ENCODE measurements at places on chromosomes 3 and 15.

DNA sequence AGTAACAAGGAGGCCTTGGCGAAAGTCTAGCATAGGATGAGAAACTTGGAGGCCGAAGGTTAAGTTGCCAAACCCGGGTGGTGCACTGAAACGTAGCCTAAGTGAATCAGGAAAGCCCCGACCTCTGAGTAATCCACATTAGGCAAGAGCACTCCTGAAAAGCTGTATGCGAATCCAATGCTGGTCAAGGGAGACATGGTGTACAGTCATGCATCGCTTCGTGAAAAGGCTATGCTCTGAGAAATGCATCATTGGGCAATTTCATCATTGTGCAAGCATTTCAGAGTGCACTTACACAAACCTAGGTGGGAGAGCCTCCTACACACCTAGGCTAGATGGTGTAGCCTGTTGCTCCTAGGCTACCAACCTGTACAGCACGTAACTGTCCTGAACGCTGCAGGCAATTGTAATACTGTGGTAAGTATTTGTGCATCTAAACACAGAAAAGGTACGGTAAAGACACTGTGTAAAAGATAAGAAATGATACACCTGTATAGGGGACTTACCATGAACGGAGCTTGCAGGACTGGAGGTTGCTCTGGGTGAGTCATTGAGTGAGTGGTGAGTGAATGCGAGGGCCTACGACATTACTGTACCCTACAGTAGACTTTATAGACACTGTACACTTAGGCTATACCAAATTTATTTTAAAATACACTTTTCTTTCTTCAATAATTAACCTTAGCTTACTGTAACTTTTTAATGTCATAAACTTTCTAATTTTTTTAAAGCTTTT is 222.5 kb downstream of the SHQ1 start:
- no peak for DNase-seq

GRCh38 chr15:70535955-70536338 is 227.4 kb downstream of the UACA start:
- no peak for DNase-seq

GRCh38 chr3:194725346-194725745 is 39.7 kb downstream of the FAM43A start:
- no peak for DNase-seq

DNA sequence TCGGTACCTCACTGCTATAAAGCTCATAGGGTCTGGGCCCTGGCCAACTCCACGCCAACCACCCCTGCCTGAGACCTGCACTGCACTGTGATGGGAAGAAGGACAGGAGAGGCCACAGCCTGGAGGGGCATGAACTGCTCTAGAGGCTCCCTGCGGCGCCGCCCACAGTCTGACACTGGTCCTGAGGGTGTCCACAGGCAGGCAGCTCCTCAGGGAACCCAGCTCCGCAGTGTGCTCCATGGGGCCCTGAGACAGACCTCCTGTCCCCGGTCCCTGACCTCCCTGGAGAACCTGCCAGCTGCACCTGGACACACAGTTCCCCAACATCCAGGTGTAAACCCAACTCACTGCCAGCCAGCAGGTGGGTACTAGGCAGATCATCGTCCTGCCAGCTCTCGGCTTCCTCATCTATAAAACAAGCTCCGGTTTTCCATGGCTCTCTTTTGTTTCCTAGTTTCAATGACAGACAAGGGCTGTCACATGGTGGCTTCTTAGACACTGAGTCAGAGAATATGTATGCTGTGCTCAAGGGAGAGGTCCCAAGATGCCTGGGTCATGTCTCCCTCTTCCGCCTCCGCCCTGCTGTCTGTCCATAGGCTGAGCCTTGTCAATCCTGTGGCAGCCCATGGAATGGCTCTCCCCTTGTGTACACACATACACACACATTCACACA is 5.1 kb upstream of the HAPLN3 start:
- DNase-seq = no peak

DNA sequence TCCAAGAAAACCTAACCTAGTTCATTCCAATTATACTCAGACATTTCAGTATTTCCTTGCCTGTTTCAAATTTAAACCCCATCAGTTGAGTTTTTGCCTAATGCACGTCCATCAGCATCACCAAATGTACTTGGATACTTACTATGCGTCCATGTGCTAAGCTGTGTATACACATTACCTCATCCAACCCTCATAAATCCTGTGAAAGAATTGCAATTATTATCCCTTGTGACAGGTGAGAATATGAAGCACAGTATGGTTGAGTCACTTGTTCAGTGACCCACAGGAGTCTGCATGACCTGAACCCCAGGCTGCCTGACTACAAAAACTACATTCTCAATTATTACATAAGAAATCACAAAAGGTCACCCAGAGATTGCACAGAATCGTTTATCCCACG is 2.5 kb downstream of the OR5K2 start:
- no peak for DNase-seq

DNA sequence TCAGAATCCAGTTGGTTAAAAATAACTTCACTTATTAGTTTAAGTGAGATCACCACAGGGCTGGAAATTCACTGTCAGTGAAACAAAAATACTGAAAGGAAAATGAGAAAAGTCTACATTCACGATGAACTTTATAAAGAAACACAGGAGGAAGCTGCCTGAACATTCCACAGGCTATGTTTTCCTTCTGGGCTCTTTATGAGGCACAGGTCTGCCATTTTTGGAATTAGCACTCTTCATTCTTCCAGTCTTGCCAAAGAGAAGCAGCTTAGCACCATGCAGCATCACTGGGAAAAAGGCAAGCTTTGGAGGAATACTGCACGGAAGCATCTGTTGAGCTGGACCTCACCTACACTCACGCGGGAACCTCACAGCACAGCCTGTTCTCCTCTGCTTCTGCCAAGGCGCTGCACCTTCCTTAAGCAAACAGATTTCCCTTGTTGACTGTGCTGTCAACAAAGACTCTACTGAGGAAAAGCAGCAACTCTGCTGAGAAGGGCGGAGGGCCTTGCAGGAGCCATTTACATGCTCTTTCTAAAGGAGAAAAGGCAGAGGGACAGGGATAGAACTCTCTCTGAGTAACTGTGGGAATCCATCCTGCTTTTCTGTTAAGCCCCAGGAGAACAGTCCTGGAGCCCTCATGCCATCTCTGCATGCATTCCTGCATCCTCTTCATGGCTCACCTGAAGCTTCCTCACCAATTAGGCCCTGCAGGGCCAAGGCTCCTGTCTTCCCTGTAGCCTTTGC is 15.7 kb downstream of the SUSD5 start:
- DNase-seq = no peak

DNA sequence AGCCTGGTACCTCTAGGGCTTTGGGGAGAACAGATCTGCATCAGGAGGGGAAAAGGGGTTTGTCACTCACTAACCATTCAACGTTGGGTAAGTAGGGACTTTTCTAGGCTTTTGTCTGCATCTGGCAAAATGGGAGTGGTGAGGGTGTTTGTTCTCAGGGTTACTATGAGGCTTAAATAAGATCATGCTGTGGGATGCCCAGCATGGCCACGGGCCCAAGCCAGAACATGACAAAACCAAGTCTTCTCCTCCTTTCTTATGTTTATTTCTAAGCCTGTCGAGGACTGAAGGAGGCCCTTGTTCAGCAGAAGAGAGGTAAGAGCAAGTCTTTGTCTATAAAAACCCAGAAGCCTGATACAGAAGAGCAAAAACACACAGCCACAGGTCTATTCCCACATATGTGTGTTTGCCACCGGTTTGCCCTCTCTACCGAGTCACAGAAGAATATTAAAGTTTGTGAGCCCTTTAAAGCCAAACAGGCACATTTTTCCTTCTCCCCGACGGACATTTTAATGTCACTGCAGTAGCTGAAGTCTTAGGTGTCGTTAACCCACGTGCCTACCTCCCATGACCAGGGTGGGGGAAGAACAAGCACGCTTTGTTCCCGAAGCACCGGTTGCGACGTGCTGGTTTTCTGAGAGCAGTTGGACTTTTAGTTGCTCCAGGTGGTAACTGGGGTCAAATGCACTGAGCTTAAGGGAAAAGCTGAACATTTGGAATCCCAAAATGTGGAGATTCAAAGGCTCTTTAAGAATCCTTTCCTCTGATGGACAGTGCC is 72.1 kb downstream of the NOX5 start:
- no peak for DNase-seq

DNA sequence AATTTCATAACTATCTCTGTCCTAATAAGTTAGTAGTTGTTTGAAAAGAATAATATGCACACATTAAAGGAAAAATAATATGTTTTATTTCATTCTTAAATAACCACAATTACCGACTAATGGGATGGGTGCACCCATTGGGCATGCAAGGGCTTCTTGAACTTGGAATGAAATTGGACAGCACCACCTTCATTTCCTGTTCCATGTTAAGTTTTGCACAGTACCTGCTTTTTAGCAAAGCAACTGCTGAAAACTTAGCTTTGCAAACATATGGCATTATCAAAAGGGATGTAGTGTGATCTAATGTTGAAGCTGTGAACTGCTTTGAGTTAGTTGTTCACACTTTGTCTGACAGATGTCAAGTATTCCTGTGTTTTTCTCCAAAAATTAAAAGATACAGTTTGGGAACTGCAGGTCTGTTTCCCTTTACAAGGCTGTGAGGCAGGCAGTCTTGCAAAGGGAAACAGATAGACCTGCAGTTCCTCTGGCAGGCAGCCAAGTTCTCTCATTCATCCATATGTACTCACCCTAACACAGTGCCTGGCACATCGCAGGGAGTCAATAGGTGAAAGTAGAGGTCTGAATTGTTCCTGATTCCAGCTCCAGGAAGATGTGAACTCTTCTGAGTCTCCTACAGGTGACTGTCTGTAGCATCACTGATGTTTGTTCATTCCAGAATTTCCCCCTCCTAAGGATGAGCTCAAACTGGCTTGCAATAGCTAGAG is 64.3 kb upstream of the GOLGA8B start:
- DNase-seq = no peak

DNA sequence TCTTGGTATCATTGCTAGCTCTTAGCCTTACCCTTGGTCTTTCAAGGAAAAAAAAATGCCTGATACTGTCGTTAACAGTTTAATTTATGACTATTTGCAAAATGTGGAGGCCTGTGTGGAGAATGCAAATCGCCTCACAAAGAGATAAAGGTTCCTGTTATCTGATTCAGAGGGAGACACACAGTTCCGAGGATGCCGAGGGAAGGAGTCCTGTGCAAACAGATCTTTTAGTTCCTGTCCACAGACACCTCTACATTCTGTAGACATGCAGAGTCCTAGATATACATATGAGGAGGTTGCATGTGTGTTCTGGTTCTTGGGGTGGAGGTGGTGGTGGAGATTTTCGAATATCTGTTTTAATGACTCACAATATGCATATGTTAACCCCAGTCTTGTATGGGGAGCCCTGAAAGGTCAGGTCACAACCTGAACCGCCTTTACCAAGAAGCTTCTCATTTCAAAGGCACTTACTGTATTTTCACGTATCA is 5.7 kb downstream of the NR2F2 start:
- no peak for DNase-seq

DNA sequence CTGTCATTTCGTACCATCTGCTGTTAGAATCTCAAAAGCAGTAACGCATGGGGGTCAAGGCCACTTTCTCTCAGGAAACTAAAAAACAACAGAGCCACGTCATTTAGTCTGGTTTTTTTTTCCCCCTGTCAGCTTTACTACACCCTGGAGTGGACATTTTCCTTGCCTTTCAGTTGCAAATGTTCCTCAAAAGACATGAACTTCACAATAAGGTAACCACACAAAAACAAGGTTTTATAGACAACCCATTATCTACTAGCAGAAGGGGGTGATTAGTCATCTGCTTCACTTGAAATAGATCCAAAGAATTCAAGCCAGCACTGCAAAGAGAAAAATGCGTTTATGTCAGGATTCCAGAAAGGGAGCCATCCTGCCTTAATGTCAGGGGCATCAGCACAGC is 171.8 kb upstream of the CDIN1 start:
- DNase-seq = no peak

- DNase-seq = no peak
Observed at GRCh38 chr3:192373032-192373431, 354.3 kb downstream of the FGF12 start.

GRCh38 chr3:127068871-127069270 is 86.0 kb downstream of the PLXNA1 start:
- DNase-seq = no peak

DNA sequence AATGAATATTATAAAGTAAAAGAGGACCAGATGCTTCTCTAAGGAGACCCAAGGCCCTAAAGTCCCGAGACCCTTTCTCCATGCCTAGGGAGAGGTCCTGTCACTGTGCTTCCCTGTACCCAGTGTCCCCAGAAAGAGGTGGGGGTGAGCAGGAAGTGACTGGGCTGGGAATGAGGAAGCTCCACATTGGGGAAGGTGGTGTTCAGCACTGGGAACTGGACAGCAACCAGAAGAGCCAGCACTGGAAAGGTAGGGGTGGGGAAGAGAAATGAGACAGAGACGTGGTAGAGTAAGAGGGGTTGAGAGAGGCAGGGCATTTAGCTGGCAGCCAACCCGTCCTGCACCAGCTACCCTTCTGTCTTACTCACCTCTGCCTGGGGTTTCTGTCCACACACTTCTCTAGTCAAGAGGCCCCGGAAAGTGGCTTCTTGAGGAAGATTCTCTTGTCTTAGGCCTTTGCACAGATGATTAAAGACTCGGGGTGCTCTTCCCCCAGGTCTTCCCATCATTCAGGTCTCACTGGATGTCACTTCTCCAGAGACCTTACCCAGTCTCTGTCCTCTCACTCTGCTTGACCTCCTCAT is 12.2 kb downstream of the RRP9 start:
- DNase-seq = no peak

- DNase-seq = no peak
Observed at GRCh38 chr3:20503394-20504082, 317.5 kb upstream of the SGO1 start.

- DNase-seq = no peak
Observed at GRCh38 chr15:41079717-41080116, 36.4 kb downstream of the INO80 start.
